Skin of body (tissue), 3 donors: ENCODE measurements at places on chromosomes 7 and 10. TPM values are rescaled to one million over a fixed set of nuclear protein-coding genes. Genes with fewer than 3 reads are reported as not detected.

The GTPBP10 gene
- 13.3 TPM for total RNA-seq

The MBL2 gene
- not detected for total RNA-seq

The PCLO gene
- 3.8 TPM for total RNA-seq

- no peak for DNase-seq
Observed at GRCh38 chr7:77393261-77393660, 22.9 kb downstream of the GSAP start.

The PAX4 gene
- total RNA-seq = not detected

The ANKRD22 gene
- 14.9 TPM for total RNA-seq

DNA sequence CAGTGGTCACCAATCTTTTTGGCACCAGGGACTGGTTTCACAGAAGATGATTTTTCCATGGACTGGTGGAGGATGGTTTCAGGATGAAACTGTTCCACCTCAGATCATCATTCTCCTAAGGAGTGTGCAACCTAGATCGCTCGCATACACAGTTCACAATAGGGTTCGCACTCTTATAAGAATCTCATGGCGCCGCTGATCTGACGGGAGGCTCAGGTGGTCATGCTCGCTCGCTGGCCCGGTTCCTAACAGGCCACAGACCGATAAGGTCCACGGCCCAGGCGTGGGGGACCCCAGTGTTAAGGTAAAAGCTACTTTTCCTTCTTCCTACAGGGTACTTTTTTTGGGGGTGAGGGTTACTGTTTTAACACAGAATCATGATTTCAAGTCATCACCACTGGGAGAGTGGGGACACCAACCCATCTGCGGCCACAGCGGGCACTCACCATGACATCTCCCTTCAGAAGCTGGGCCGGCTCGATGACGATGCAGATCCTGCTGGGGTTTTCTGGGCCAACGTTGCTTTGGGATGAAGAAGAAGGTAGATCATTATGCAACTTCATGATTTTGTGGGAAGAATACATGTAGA is 170.5 kb downstream of the TNS3 start:
- DNase-seq = no peak

The TCERG1L gene
- 0.99 TPM for total RNA-seq

The CALCR gene
- 0.49 TPM for total RNA-seq

DNA sequence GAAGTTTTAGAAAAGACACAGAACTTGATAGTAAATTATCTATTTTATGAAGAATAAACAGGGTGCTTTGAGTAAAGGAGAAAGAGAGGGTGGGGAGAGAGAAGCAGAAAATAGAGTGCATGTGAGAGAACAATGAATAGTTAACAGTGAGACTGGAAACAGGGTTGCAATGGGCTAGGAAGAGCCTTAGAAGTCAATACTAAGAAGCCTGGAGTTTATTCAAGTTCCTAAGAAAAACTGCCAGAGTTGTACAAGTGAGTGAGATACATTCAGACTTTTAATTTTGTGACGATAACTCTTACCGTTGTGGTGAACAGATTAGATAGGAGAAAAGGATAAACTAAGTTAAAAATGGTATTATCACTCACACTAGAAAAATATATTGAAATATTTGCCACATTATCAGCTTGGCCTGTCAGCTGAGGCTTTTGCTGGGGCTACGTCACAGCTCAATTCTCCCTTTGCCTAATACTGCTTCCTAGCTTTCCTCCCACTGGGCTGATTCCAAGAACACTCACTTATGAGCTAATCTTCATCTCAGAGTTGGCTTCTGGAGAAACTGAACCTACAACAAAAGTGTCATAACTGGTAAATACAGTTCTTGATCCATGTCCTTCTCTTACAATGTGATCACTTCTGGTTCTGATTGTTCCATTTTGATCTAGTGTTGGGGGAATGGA is 92.7 kb downstream of the SEMA3D start:
- DNase-seq = no peak

The ZNF485 gene
- total RNA-seq = 3.8 TPM

- DNase-seq = no peak
Observed at GRCh38 chr7:158295966-158296797, 291.4 kb downstream of the PTPRN2 start.

DNA sequence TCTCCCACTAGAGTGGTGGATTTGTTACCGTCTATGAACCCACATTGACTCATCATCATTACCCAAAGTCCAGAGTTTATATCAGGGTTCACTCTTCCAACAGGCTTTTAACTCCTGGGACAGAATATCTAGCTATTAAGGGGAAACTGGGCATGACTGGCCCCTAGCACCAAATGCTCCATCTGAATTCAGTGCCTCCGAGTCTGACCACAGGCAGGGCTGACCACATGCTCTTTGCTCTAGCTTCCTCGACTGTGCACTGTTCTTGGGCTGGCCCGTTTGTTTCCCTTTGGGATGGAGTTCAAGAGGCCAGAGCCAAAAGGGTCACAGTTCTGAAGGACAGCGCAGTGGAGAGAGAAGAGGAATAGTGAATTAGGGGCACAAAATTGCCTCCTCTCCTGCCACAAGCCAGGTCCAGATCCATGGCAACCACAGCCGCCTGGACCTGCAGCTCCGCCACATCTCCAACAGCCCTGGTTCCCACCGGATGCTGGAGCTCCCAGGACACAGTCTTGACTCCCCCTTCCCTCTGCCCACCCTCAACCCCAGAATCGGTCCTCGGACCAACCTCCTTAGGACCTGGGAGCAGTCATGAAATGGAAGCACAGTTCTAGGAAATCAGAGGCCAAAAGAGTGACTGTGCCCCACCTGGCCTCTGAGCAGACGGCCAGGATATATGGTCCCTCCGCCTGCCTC is 16.2 kb downstream of the CAMK2G start:
- no peak for DNase-seq

DNA sequence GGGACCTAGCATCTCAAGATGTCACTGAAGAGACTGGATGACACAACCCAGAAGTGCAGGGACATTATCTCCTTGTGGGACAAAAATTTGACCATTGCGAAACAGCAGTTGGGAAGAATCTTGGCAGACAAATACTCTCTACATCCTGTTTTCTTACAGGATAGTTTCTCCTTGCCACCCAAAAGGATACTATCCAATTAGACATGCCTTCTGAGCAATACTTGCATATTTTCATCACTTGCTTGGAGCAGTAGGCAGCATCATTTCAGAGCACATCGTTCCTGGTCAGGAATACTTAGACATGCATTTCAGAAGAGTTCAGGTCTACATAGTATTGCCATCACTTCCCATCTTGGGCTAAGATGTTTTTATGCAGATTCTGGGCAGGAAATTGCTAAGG is 56.8 kb downstream of the FAS start:
- no peak for DNase-seq

DNA sequence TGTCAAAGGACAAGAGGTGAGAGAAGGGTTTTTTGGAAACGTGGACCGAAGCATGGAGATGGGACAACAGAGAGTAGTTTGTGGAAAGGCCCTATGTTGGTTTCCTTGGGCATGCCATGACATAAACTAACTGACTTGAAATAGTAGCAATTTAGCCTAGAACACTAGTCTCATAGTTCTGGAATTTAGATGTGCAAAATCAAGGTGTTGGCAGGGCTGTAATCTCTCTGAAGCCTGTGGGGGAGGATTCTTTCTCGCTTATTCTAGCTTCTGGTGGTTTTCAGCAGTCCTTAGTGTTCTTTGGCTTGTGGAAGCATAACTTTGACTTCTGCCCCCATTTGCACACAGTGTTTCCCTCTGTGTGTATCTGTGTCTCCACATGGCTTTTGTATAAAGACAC is 283.4 kb downstream of the GFRA1 start:
- DNase-seq = no peak

The HOXA1 gene
- total RNA-seq = 0.59 TPM

DNA sequence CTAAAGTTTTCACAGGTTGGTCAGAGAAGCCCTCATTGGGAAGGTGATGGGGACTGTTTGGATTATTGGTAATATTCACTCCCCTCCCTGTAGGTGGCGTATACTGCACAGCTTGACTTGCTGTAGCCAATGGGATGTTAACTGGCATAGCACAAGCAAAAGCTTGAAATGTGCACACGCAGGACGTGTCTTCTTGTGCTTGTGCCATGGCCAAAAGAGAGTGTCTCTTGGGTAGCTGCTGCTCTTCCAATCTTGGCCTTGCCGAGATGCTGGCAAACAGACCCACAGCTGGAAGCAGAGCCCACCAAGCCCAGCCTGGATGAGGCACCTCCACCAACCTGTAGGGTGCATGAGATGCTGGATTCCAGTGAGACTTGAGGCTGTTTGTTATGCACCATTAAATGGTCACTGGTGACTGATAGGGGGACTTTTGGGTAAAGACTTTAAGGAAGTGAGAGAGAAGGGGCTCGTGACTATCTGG is 266.0 kb downstream of the GRID1 start:
- DNase-seq = no peak

GRCh38 chr7:104956753-104957450 is 57.1 kb upstream of the KMT2E start:
- DNase-seq = no peak

DNA sequence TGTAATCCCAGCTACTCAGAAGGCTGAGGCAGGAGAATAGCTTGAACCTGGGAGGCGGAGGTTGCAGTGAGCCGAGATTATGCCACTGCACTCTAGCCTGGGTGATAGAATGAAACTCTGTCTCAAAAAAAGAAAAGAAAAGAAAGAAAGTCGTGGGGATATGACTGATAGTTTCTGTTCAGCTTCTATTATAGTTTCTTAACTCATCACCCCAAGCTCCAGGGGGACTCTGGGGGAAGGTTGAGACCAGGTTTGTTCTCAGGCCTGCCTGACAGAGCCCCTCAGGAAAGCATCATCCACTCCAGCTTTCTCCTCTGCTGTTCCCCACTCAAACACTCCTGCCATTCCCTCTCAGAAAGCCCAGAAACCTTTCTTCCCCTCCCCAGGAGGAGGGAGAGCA is 542.4 kb upstream of the GALNT17 start:
- no peak for DNase-seq

The WDFY4 gene
- total RNA-seq = 4.3 TPM

The PRPS1L1 gene
- not detected for total RNA-seq

The ASNS gene
- total RNA-seq = 8.4 TPM

The PODXL gene
- 11.4 TPM for total RNA-seq

The CAMK2B gene
- 2.2 TPM for total RNA-seq

GRCh38 chr10:94264085-94264484 is 98.7 kb downstream of the NOC3L start:
- no peak for DNase-seq

The SNX8 gene
- 15.1 TPM for total RNA-seq

The COX15 gene
- 28.8 TPM for total RNA-seq

The VENTX gene
- 0.20 TPM for total RNA-seq

DNA sequence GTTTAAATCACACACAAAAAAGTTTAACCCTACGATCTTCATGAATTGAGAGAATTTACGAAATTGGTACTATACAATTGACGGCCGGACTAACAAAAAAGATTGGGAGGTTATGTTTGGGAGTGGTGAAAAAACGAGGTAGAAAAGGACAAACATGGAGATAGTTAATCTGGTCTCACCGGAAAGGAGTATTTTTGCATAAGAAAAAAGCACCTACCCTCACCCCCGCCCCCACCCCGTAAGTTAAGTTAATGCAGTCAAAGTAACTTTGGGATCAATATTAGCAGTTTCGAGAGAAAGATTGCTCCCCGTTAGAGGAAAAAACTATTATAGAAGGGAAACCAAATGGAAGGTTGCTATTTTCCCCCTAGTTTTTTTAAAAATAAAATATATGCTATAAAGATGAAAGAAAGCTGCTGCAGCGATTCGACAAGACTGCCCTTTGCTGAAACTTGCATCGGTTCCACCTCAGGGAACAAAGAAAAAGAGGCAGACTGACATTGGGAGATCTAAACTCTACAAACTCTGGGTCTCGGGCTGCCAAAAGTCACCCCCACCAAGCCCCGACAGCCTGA is 3.5 kb downstream of the SP8 start:
- DNase-seq = no peak

The GDF2 gene
- total RNA-seq = not detected

DNA sequence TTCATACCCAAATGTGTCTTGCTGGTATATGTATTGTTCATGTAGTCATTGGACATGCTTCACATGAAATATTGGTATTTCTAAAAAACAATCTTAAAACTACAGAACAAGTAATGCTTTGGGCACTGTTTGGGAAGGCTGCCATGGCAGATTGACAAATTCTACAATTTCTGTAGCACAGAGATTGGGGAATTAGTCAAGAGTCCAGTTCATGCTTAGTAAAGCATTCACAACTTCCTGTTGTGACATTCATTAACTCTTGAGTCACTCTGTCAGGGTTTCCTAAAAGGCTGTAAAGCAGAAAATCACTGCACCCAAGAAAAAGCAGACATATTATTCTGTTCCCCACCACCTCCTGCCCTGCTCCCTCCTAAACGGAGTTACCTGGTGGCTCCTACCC is 398.9 kb downstream of the PHTF2 start:
- DNase-seq = no peak

The TDRD1 gene
- 0.20 TPM for total RNA-seq

DNA sequence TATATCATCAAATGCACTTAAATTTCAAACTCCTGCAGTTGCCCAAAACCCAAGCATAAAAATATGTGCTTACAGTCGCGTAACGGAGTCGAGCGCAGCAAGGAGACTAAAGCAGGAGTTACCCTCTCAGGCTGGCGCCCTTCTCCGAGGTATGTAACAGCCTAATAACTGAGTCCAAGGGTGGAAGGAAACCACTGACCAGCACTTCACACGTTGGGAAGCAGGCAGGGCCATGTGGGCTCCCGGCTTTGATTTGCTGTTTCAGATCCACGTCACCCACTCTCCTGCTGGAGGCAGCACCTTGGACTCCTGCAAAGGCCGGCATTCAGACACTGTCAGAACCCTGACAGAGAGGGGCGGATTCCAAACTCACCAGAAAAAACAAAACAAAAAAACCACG is 123.8 kb downstream of the DIP2C start:
- DNase-seq = no peak

- DNase-seq = no peak
Observed at GRCh38 chr10:68828833-68829232, 1.5 kb downstream of the STOX1 start.

- DNase-seq = no peak
Observed at GRCh38 chr10:17453373-17454091, 863 bp downstream of the ST8SIA6 start.

DNA sequence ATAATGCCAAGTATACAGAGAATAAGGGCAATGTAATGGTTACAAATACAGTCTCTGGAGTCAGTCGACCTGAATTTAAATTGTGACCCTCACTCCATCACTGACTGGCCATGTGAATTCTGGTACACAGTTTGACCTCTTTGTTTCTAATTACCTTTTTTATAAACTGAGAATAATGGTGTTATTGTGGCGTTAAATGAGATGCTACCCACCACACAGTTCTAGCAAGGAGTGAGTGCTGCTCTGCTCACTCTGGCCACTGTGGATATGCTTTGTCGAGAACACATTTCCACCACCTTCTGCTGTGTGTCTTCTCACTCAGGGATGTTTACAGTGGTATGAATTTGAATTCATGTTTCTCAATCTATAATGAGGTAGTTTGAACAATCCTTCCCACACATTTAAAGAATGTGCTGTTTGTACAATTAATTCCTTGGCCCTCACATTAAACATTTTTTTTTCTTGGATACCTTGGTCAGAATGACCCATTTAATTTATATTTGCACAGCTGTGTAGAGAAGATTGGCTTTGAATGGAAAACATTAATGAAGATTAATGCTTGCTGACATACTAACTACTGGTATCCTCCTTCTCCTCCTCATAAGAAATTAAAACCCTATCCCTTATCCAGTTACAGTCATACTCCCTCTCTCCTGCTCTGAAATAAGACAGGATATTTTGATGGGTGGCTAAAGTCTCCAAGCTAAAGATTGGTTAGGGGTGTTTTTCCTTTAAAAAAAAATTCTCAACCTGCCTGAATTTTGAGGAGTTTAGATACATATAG is 42.4 kb downstream of the PLCE1 start:
- no peak for DNase-seq

- no peak for DNase-seq
Observed at GRCh38 chr7:27922907-27923641, 183.1 kb downstream of the TAX1BP1 start.
